ENCODE measurements at places on chromosomes 2 and 18. TPM values are rescaled to one million over a fixed set of nuclear protein-coding genes. Genes with fewer than 3 reads are reported as not detected.

Gene GCG
- 258 TPM for polyA plus RNA-seq

Gene GAD1
- 0.04 TPM for polyA plus RNA-seq

Gene ANKRD30BL
- 0.22 TPM for polyA plus RNA-seq

Gene CREG2
- not detected for polyA plus RNA-seq

Gene SH3BP4
- polyA plus RNA-seq: 7.1 TPM

Gene EML6
- polyA plus RNA-seq: 0.74 TPM

Gene RAD51AP2
- not detected for polyA plus RNA-seq
